ENCODE measurements at places on chromosomes 3 and 15.

- DNase-seq = no peak
Observed at GRCh38 chr3:12117473-12117872, 41.2 kb downstream of the TIMP4 start.

- DNase-seq = no peak
Observed at GRCh38 chr3:133930341-133930933, 34.8 kb upstream of the RAB6B start.

DNA sequence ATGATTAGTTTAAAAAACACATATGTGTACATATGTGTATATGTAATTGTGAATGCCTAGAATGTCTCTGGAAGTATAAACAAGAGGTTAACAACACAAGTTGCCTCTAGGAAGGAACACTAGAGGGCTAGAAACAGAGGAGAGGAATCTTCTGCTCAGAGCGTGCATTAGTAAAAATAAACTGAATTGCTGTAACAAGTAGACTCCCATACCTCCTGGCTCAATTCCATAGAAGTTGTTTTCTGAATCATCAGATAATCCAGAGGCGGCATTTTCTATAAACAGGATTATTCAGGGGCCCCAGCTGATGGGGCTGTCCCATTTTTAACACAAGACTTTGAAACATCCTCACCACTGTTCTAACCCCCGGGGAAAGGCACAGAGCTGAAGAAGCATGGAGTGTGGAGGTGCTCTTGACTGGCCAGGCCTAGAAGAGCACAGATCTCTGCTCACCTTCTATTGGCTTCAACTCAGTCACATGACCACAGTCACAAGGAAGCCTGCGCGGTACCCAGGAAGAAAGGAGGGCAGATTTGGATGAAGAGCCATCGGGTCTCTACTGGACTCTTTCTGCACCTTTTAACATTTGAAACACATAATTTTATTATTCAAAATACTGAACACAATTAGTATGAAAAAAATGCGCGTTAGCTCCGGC lies 145.7 kb downstream of the TLE3 start:
- DNase-seq = no peak

DNA sequence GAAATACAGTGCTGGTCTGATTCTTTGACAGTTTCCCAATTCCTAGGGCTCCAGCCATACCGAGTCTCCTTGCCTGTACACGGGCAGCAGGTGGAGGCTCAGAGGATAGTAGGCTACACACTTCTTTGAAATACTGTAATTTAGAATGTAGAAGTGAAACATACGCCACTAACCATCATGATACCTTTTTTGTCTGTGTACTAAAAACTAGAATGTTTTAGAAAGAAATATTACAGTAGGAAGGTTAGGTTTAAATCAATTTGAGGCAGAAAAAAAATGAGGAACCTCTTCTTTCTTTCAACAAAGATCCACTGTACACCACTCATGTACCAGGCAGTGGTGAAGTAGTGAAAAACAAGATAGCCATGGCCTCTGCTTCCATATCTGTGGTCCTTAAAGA lies 354.7 kb downstream of the MCTP2 start:
- DNase-seq = no peak

DNA sequence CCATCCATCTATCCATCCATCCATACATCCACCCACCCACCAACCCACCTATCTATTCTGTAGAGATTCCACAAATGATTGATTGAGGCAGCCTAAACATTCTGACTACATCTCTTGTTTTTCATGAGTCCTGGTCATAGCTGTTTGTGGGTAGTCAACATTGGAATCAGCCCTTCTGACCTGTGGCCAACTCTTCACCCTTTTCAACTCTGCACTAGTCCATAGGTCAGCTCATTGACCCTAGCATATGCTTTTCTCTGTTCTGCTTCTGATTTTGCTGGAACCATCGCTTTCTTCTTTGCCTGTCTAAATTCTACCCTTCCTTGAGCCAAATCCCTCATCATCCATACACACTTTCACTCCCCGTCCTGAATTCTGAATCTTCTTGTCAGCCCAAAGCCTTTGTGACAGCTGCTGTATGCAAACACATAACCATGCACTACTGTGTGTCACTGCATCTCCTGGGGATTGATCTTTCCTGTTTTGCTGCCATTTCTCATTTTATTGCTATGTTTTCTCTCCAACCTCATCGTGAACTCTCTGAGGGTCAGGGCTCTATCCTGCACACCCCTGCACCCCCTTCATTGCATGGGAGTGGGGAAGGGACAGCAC lies 16.8 kb upstream of the KCTD6 start:
- DNase-seq = no peak

DNA sequence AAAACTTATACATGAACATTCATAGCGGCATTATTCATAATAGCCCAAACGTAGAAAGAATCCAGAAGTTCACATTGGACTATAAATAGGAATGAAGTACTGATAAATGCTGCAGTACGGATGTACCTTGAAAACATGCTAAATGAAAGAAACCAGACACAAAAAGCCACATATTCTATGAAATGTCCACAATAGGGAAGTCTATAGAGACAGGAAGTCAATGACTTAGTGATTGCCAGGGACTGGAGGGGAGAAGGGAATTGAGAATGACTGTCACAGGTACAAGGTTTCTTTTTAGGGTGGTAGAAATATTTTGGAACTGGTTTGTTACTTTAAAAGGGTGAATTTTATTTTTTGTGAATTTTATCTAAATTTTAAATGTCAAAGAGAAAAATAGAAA lies 71.4 kb upstream of the SKOR1 start:
- no peak for DNase-seq

DNA sequence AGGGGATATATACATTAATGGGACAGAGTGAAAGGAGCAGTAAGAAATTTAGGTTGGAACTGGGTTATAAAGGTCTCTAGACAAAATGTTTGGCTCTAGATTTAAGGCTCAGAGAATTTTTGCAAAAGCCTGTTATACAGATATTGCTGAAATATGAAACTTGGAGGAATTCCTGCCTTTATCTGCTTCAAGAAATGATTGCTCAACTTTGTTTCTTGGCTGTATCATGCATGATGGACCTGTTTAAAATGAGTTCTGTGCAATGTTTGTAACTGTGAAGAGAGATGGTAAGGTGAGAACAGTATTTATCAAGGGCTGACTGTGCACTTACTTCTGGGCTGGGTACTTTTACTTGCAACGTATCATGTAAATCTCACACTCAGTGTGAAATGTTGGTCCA lies 3.3 kb downstream of the CRYBG3 start:
- no peak for DNase-seq

GRCh38 chr3:129476586-129476985 lies 36.6 kb downstream of the IFT122 start:
- no peak for DNase-seq

DNA sequence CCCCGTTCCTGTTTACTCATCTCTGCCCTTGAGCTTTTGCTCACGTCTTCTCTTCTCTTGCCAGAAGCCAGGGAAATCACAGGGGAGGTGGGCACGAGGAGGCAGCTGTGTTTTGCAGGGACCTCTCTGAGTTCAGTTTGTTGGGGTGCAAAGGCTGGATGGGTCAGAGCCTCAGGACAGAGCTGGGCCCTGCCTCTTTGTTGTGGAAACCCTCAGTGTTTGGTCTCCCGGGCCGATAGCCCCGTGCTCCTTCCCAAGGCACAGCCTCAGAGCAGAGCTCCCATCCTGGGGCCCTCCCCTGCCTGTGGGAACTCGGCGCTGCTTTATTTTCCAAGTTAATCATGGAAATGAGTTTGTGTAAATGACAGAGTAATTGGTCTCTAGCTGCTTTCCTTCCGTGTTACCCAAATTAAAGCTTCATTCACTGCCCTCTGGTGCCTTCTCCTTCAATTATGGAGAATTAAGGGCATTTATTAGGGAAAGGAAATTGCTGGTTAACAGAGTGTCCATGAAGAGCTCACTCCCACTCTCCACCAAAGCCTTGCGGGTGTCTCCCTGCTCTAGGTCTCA lies 40.9 kb downstream of the BDH1 start:
- no peak for DNase-seq

DNA sequence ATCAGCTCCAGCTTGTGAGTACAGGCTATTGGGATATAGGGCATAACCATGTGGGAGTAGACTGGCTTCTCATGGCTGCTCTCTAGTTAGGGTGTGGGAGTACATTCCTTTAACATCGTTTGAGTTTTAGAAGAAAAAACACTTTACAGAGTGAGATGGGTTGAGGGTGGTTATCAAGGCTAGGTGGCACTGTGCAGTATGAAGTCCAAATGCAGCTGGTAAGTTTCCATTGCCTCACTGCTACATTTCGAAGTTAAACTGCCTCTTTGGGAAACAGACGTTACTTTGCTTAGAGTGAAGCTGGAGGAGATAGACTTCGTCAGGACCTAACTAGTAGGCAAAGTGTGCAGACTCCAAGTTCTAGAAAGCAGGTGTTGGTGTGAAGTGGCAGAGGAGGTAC lies 192.4 kb downstream of the SQOR start:
- no peak for DNase-seq

DNA sequence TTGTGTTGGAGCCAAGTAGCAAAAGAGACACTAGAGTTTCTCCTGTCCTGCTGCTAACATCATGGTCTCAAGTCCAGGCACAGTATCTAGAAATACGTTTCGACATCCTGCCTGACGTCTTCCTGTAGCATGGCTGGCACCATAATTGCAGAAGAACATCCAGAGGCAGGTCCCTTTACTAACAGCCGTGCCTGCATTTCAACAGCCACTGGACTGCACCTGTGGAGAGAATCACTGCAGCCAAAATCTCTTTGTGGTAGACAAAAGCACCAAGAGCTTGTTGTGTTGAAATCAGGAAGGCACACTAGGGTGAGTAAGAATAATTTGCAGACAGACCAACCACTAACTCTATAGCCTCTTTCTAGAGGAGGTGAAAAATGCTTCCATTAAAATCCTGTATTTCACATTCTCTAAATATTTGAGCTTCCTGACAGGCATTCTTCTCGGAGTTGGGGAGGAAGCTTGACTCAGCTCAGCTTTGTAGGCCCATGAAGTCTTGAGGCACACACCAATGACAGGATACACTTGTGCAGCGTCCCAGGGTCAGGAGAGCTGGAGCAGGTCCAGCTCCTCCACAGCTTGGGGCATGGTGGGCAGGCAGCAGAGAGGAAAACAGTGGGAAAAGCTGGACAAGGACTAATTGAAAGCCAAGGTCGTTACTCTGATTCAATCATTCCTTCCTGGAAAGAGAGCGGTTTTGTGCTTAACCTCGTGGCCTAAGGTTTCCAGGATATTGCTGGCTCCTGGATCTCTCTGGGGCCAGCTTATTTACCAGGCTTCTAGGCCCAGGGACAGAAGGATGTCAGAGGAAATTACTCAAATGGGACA lies 244.9 kb downstream of the FAM43A start:
- DNase-seq = no peak

DNA sequence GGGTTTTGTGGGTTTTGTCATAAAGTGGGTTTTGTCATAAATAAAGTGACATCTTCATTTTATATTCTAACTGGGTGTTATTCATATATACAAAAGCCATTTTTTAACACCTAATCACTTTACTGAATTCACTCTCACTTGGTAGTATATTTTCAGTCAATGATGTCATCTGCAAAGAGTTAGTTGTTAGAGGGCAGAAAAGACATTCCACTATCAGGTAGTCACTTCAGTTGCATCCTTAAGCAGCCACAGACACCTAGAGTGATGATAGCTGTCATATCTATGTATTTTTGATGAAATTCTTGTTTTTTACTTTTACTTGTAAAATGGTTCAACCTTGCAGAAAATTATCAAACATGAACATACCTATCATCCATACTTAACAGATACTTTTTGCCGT lies 89.0 kb downstream of the DHX36 start:
- DNase-seq = no peak

DNA sequence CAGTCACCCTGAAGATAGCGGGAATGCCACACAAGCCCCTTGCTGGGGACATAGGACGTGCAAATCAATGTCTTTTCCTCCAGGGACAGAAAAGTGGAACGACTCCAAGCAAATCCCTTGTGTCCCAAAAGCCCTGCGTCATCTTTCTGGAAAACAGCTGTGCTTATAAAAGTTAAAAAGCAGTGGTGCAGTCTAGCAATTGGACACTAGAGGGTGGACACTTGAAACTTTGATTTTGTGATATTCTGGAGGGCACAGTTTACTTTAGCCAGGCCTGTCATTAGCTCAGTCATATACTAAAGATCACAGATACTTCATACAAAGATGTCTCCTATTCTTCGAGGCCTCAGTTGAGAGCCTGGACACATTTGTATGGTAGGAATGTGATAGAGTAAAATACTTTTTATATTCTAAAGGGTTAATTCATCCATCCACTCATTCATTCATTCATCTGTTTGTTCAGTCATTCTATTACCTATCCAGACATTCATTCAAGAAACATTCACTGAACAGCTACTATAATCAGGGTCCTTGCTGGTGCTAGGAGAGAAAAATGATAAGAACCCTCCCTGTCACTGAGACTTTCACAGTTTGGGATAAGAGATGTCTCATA lies 63.8 kb upstream of the ANKRD34C start:
- DNase-seq = no peak

DNA sequence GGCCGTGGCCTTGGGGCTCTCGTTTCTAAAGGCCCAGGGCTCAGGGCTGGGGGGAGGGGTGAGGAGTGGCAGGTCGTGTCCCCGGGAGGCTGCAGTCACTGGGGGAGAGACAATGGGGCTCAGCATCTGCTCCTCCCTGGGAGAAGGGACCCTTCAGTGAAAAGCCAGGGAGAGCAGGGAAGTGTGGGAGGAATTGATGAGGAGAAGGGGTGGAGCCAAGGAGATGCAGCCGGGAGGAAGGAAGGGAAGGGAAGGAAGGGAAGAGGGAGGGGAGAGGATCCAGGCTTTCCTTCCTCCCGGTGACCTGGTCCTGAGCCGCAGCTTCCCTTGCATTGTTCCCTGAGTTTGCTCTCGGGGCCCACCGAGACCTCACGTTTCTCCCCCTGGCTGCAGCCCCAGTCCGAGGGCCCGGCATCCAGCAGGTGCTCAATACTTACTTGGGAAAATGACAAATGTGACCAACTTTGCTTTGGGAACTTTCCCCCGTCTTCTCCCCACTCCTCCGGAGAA lies 1.4 kb upstream of the ZNF710 start:
- no peak for DNase-seq

GRCh38 chr3:188170461-188171459 lies 16.8 kb downstream of the LPP start:
- no peak for DNase-seq

GRCh38 chr3:11457135-11457534 lies 184.9 kb downstream of the ATG7 start:
- DNase-seq = no peak

GRCh38 chr3:89058371-89058770 lies 49.0 kb upstream of the EPHA3 start:
- no peak for DNase-seq
